Forelimb muscle (tissue), 1 donor: ENCODE measurements at places on chromosomes 2 and 18. TPM values are rescaled to one million over a fixed set of nuclear protein-coding genes. Genes with fewer than 3 reads are reported as not detected.
A peak's percentile ranks its signal among the peaks of the same experiment; 100 is the strongest.

IL37 gene
- polyA plus RNA-seq = not detected

RAB11FIP5 gene
- 13.0 TPM for polyA plus RNA-seq

GRCh38 chr2:142065700-142066099 lies 65.1 kb downstream of the LRP1B start:
- no peak for DNase-seq

DNA sequence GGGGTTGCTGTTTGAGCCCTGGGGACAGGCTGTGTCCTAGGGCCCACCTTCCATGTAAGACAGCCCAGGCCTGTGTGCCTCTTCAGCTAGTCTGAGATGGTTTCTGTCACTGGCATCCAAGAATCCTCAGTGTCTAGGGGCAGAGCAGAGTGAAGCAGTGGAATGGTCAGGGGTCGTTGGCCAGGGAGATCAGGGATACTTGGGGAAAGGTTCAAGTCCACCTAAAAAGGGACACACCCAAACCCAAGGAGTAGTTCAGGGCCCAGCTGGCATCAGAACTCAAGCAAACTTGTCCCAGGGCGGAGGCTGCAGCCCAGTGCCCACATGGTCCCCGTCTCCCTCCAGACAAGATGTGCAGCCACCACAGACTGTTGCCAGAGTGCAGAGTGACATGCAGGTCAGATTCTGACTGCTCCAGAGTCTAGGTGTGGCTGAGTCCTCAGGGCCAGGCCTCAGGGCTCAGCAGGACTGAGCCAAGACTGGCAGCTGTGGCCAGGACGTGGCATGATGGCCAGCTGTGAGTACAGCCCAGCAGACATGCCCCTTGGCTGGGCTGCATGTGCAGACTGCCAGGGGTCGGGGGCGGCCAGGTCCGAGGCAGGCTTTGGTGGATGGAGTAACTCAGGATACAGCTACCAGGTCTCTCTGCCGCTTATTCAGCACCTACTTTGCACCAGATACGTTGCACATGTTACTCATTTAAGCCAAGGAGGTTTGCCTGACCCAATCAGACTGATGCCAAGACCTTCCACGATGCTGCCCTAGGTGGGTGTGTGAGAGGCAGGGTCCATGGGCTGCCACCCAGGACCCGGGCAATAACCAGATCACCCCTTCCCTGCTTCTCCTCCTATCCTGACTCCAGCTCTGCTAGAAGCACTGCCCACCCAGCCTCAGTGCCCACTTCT lies 146.6 kb downstream of the SMAD7 start:
- DNase-seq = no peak

DNA sequence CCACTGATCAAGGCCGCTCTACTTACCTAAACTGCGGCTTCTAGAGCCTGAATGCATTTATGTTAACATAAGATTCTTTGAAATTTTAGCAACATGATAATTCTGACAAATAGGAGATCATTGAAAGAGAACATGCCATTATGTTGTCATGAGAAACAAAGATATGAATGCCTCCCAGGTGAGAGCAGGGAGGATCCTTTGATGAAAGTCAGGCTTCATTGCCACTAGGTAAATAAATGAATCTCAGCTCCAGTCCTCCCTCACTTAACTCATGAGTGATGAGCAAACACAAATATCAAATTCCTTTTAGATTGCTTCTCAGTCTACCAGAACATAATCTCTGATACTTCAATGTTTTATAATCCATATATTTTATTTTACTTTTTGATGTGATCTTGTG lies 463.2 kb upstream of the CDH7 start:
- DNase-seq = no peak

- no peak for DNase-seq
Observed at GRCh38 chr2:19552270-19552669, 193.8 kb upstream of the OSR1 start.

GRCh38 chr2:82708681-82709080 lies 1750.4 kb downstream of the SUCLG1 start:
- no peak for DNase-seq

- no peak for DNase-seq
Observed at GRCh38 chr2:206422493-206422892, 20.8 kb upstream of the ADAM23 start.

DNA sequence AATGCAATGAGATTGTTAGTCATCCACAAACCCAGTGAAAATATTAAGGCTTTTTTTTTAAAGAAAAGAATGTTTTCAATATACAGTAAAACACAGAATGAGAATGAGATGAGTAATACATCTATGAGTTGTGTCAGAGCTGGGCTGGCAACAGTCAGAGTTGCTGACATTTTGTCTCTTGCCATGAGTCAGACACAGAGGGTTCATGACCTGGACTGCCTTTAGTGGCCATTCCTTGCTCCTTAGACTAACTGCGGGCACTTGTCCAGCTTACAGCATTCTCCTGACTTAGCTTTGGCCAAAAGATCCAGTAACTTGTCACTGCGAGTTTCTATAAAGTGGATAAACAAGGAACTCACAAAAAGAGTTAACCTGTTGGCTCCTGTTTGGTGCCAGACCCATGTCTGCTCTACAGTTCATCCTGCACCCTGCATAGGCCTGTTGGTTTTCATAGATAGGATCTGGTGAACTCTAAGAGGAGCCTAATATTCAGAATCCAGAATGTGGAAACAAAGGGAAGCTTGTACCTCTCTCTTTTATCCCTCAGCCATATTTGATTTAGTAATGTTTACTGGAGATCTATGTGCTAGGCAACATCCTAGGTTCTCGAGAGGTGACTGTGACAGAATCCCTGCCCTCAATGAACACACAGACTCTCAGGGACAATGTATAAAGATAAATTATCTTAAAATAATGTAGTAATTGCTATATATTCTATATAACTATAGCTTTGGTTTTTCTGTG lies 391.5 kb upstream of the VWC2L start:
- no peak for DNase-seq

- no peak for DNase-seq
Observed at GRCh38 chr2:8589721-8590120, 92.1 kb upstream of the ID2 start.

DNA sequence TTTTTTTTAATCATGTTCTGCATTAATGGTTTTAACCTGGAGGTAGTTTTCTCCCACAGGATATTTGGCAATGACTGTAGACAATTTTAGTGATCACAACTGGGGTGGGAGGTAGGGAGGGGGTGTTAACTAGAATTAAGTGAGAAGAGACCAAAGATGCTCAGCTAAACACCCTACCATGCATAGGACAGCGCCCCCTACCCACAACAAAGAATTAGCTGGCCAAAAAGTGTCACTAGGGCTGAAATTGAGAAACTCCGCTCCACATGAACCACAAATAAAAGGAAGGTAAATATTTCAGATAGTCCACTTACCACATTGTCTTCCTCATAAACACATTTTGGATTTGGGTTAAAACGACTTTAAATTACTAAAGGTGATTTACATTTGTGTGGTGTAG lies 942.6 kb downstream of the SUCLG1 start:
- DNase-seq = no peak

DNA sequence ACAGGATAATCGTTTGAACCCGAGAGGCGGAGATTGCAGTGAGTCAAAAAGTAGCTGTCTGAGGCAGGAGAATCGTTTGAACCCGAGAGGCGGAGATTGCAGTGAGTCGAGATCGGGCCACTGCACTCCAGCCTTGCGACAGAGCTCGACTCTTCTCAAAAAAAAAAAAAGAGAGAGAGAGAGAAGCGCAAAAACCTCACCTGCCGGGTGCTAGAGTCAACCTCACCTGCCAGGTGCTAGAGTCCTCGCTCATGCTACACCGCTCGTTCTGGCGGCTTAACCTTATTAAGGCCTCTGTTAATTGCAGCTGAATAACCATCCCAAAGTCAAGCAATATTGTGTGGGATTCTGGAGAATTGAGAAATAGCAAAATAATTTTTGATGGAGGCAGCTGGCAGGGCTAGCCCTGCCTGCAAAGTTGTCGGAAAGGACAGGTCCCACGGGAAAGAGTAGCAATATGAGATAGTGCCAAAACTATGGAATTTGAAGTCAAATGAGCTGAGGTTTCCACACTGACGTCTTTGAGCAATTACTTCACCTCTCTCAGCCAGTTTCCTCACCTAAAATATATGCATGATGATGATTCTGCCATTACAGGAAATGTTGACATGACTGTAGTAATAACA lies 644 bp upstream of the DYM start:
- no peak for DNase-seq

GRCh38 chr2:106296182-106296815 lies 102.2 kb upstream of the UXS1 start:
- peak; percentile 25 for DNase-seq

GRCh38 chr2:169469952-169470572 lies 9.2 kb upstream of the BBS5 start:
- no peak for DNase-seq

- no peak for DNase-seq
Observed at GRCh38 chr18:67589325-67589724, 72.8 kb upstream of the DSEL start.

DNA sequence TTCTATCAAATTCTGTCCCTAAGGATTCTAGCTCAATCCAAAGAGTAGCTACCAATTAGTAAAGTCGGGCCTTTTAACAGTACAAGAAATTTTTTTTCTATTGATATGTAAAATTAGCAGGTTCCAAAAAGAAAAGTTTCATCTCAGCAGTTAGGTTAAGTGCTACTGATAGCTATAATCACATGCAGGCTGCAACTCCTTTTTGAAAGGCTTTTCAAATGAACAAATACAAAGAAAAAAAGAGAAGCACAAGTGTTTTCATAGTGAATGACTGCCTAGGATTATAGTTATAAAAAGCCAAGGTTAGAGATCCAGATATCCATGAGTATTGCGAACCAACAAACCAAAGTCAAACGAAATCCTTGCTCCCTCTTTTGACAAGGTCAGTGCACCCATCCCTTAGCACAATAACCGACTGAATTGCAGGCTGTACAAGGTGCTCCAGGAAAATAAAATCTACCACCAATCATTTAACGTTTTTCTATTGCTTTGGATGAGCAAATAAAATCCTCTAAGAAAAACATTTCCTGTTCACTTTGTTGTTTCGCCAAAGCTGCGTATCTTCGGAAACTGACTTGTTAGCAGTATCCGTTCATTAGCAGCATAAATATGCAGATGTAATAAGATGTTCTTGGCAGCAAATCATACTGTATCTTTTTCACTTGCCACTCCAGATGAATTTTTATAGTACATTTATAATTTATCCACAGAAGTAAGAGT lies 100.2 kb downstream of the SRBD1 start:
- no peak for DNase-seq

DNA sequence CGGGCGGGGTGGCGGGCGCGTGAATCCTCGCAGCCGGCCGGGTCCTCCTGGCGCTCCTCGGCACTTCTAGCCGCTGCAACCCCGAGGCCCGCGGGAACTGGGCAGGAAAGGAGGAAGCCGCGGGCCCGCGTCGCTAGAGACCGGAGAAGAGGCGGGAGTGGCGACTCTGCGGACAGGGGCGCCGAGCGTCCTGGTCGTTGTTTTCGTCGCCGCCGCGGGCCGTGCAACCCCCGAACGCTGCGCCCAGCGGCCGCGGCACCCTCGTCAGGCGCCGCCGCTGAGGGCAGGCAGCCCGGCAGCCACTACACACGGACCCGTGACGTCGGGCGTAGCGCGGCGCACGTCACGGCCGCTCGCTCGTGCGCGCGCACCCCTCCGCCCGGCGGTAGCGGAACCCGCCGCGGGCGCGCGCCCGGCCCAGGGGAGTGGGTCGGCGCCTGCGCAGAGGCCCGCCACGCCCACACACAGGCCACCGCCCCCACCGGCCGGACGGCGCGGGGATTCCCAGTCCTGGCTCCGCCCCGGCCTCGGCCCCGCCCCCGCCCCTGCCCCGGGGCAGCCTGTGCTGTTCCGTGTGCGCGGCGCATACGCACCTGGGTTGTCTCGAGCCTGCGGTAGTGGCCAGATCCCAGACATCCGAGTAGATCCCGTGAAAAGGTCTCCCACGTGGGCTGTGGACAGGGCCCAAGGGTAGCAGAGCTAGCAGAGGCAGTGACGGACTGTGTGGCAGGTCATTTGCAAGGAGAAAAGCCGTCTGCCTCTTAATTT lies at the start of gene MAP3K2:
TSS of gene MAP3K2 (minus strand) at position 321 of the 768 bp plus-strand sequence. CDS start 44,846 bp downstream, outside the sequence.
- DNase-seq = peak; percentile 79

DNA sequence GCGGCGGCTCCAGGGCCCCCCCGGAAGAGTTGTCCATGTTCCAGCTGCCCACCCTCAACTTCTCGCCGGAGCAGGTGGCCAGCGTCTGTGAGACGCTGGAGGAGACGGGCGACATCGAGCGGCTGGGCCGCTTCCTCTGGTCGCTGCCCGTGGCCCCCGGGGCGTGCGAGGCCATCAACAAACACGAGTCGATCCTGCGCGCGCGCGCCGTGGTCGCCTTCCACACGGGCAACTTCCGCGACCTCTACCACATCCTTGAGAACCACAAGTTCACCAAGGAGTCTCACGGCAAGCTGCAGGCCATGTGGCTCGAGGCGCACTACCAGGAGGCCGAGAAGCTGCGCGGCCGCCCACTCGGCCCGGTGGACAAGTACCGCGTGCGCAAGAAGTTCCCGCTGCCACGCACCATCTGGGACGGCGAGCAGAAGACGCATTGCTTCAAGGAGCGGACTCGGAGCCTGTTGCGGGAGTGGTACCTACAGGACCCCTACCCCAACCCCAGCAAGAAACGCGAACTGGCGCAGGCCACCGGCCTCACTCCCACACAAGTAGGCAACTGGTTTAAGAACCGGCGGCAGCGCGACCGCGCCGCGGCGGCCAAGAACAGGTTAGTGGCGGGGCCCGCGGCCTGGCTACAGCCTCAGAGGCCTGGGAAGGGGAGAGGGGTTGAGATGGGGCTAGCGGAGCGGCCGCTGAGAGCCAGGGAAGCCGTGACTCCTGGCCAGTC lies 965 bp downstream of the SIX3 start:
- no peak for DNase-seq

DNA sequence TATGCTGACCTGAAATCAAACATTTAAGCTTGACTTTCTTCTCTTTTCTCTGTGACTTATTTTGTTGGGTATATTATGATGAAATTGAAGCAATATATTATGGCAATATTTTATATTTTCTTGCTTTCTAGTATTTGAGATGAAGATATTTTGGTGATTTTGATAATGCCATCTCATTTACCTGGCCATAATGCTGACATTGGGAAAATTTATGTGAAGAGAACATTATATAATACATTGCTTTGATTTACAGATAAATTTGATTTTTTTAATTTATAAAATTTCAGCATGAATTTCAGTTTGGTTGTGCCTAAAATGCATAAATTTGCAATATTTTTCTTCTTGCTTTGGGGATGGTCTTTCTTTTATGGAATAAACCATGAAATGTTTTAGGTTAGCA lies 1413.7 kb upstream of the TMEFF2 start:
- no peak for DNase-seq

DNA sequence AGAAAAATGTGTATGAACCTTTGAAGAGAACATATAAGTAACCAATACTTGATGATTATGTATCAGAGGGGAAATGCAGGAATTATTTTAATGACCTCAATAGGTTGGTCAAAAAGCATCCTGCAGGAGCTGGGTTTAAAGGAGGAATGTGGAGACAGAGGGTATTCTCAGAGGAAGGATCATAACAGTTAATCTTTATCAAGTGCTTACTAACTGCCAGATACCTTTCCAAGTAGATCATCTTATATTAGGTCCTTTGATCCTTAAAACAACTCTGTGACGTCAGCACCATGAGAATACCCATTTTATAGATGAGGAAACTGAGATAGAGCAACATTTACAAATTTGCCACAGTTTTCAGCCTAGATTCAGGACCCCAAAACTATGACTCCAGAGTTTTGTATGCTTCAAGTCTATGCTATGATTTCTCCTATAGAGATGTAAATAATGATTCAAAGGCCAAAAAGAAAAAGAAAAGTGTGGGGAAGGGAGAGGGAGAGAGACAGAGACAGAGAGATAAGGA lies 3.0 kb downstream of the RFTN2 start:
- no peak for DNase-seq
